H9 (cell line): ENCODE measurements at places on chromosomes 1 and 21. TPM values are rescaled to one million over a fixed set of nuclear protein-coding genes. Genes with fewer than 3 reads are reported as not detected.

- H3K27me3 ChIP-seq, result no peaks in the 10 kb centered on the region
- no peak overlapping the region for H3K4me3 ChIP-seq
- no peaks in the 10 kb centered on the region for H3K4me1 ChIP-seq
- no peaks in the 10 kb centered on the region for H3K36me3 ChIP-seq
- DNase-seq, result no peak
These were observed 33.0 kb upstream of the SIPA1L2 start for GRCh38 chr1:232662910-232663309.

DNA sequence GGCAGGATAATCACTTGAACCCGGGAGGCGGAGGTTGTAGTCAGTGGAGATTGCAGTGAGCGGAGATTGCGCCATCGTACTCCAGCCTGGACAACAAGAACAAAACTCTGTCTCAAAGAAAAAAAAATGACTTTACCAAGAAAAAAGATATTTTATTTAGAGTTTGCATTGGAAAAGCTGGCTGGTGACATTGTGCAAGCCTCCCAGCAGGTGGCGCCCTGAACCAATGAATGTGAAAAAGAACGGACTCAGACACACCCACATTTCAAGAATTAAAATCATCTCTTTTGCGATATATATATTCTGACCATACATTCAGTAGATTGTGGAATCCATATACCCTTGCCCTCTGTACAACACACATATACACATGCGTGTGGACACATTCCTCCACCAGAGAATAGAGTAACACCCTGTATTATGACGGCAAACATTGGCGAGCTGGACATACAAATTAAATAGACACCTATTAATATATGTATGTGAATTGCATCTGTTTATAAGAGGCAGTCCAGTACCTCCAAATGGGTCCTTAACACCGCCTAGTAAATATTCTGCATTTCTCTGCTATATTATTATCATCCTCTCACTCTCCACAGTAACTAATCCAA lies 39.0 kb upstream of the CADM3 start:
- DNase-seq, result peak; percentile 41
- H3K4me1 ChIP-seq, result no peaks in the 10 kb centered on the region
- H3K27ac ChIP-seq, result no peak overlapping the region
- H3K4me3 ChIP-seq, result no peak overlapping the region

DNA sequence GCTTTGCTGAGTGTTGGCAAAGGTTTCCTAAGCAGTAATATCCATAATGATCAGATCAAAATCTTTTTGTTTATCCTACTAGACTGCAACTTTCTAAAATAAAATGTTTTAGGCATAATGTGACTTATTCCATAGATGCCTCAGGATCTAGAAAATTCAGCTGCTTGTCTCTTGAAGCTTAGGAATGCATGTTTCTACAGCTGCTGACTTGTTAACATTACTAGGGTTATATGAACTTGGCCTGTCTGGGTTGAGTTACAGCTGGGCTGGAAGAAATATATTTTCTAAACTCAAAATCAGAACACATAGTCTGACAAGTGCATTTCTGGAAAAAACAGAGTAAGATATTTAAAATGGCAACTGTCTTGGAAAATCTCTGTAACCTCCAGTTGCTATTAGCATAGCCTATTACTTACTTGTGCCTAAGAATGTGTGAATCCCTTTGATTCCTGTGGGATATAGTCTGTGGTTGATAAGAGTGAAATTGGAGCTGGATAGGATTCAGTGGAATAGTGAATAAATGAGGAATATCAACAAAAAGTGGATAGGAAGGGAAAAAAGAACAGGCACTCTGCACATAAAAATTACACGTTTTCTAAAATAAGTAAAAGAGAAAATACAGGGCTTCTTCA lies 61.2 kb downstream of the RGS4 start:
- H3K27ac ChIP-seq, result no peak overlapping the region
- peaks cover 2% of the 10 kb centered on the region; the same call in 1 of the 2 replicates for H3K4me1 ChIP-seq
- H3K27me3 ChIP-seq, result no peaks in the 10 kb centered on the region
- H3K36me3 ChIP-seq, result peaks cover 3% of the 10 kb centered on the region; the same call in 1 of the 3 replicates
- DNase-seq, result no peak

CGN gene
- total RNA-seq, result 29.9 and 30.9 TPM in 2 replicates

DNA sequence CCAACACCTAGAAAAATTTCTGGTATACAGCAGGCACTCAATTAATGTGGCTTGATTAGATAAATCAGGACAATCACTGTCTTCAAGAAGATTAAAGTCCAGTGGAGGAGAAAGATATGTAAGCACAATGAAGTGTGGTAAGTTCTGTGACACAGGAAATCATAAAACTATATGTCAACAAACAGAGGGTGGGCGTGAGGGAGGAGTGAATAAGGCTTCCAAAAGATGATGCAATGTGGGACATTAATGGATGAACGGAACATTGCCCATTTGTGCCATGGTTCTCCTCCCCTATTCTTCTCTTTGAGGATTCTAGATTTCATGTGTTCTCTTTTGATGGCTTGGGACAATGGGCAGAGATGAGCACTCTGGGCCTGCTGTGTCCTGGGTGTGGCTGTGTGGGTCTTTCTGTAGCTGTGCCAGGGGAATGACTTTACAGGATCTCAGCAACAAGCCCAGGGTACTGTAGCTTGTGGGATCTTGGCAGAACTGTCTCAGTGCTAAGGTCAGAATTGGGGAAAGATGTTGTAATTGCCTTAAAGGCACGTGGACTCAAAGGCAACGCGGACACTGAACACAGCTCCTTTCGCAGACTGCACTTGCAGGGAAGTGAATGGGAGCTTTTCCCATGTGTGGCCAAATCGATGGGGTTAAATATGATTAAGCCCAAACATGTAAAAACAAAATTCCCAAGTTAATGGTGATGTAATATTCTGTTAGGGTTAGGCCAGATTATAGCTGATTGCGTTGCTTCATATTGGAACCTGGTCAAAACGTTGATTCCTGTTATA lies 366.9 kb downstream of the TGFB2 start:
- H3K27ac ChIP-seq, result no peak overlapping the region
- no peaks in the 10 kb centered on the region for H3K4me1 ChIP-seq
- no peak overlapping the region for H3K4me3 ChIP-seq
- no peaks in the 10 kb centered on the region for H3K27me3 ChIP-seq
- no peak for DNase-seq

DNA sequence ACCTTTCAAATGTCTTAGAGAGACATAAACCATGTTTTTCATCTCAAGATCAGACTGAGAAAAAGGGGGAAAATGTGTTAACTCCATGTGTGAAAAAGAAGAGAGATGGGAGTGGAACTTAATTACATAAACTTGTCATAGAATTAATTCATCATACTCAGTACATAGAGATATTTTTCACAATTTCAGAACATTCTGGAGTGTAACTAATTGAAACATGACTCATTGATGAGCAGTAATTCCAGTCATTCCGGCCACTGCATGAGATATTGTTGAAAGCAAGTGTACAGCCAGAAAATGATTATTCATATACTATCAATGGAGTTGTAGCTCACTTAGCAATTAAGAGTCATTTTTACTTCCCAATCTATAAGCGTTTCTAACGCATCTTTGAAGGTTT lies 739.3 kb downstream of the LTN1 start:
- H3K4me1 ChIP-seq, result 0 out of 2 replicates have a peak, but pooled peaks cover 2% of the 10 kb centered on the region
- H3K27ac ChIP-seq, result no peak overlapping the region
- no peaks in the 10 kb centered on the region for H3K27me3 ChIP-seq
- H3K36me3 ChIP-seq, result no peaks in the 10 kb centered on the region

GRCh38 chr1:229989591-229990248 lies 77.3 kb upstream of the GALNT2 start:
- no peaks in the 10 kb centered on the region; the same call in 1 of the 2 replicates for H3K4me1 ChIP-seq
- H3K4me3 ChIP-seq, result no peak overlapping the region
- no peak for DNase-seq
- no peaks in the 10 kb centered on the region for H3K27me3 ChIP-seq
- no peak overlapping the region for H3K27ac ChIP-seq
- no peaks in the 10 kb centered on the region for H3K36me3 ChIP-seq

SYTL1 gene
- total RNA-seq, result 12.0 and 13.0 TPM in 2 replicates

DUSP10 gene
- 2.0 and 3.2 TPM in 2 replicates for total RNA-seq

GRCh38 chr1:183711741-183712361 lies 58.7 kb upstream of the APOBEC4 start:
- H3K36me3 ChIP-seq, result no peaks in the 10 kb centered on the region
- no peak for DNase-seq
- no peaks in the 10 kb centered on the region for H3K27me3 ChIP-seq
- H3K4me3 ChIP-seq, result no peak overlapping the region
- no peaks in the 10 kb centered on the region for H3K4me1 ChIP-seq
- H3K27ac ChIP-seq, result no peak overlapping the region

DNA sequence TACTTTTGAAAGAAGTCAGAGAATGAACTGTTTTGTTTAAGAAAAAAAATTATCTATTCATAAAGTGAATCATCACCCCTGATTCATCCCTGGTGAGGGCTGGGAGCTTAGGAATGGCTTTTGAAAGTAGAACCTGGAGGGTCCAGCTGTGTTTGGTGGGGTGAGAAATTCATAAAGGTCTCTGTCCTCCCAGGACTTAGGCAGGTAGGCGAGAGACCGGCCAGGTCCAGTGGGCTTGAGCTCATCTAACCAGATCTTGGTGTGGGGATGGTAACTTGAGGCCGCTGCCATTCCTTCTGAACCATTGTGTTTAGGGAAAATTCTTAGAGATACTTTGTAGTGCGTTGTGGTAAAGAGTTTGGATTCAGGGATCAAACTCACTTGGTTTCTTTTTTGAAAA lies 156.8 kb upstream of the TNR start:
- H3K36me3 ChIP-seq, result peaks cover 2% of the 10 kb centered on the region; the same call in 2 of the 3 replicates
- no peak overlapping the region for H3K4me3 ChIP-seq
- H3K4me1 ChIP-seq, result no peaks in the 10 kb centered on the region
- DNase-seq, result no peak
- H3K27ac ChIP-seq, result no peak overlapping the region

- peaks cover 42% of the 10 kb centered on the region; the same call in 2 of the 3 replicates for H3K36me3 ChIP-seq
- no peak overlapping the region for H3K4me3 ChIP-seq
- no peaks in the 10 kb centered on the region for H3K27me3 ChIP-seq
- no peak for DNase-seq
These were observed 16.3 kb downstream of the POGK start for GRCh38 chr1:166855558-166855957.

DNA sequence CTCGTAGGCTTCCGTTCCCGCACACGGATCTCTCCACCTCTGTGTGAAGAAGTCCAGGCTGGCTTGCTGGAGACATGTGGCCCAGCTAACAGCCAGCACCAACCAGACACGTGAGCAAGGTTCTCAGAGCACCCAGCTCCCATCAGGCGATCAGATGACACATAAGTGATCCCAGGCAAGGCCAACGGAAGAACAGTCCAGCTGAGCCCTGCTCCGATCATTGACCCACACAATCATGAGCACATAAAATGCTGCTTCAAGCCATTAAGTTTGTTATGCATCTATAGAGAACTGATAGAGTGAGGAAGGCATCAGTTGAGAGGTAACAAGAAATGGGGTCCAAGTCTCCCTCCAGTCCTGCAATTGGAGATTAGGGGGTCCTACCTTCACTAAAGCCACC lies 15.4 kb downstream of the C1orf198 start:
- H3K27me3 ChIP-seq, result no peaks in the 10 kb centered on the region
- no peak for DNase-seq
- peaks cover 35% of the 10 kb centered on the region for H3K36me3 ChIP-seq
- no peak overlapping the region for H3K27ac ChIP-seq

- no peaks in the 10 kb centered on the region for H3K36me3 ChIP-seq
- H3K4me3 ChIP-seq, result no peak overlapping the region
- DNase-seq, result peak; percentile 21
These were observed 20.4 kb upstream of the TTC4 start for GRCh38 chr1:54695221-54695620.

LINGO4 gene
- not detected in 2 replicates for total RNA-seq

GRCh38 chr1:43706598-43707189 lies 642 bp upstream of the ST3GAL3 start:
- peak overlapping the region; percentile 92 for H3K4me3 ChIP-seq
- peak; percentile 72 for DNase-seq
- H3K4me1 ChIP-seq, result no peaks in the 10 kb centered on the region; the same call in 1 of the 2 replicates
- no peak overlapping the region for H3K27ac ChIP-seq

RGS13 gene
- not detected in 2 replicates for total RNA-seq

RNF11 gene
- 55.1 and 55.8 TPM in 2 replicates for total RNA-seq

DNA sequence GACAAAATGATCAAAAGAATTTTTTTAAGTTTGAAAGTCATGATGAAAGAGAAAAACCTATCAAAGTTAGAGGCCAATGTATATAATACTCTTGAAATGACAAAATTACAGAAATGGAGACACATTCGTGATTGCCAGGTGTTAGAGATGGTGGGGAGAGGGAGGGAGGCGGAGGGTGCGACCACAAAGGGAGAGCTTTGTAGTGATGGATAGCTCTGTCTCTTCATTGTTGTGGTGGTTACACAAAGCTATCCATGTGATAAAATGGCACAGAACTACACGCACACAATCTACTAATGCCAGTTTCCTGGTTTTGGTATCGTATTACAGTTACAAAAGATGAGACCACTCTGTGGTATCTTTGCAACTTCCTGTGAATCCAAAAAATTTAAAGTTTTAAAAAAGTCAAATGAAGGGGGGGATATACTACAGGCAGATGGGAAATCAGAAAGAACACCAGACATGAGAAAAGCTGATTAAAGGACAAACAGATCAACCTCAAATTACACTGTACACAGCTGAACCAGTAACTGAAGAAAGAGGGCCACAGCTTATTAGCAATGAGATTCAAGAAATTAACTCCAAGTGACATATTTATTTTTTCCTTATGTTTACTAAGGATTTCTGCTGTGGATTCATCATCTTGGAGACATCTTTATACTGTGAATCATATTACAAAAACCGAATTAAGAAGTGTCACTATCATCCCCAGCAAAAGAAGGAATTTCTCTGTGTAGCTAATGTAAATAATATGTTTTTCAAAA lies 199.1 kb downstream of the SLC45A1 start:
- no peaks in the 10 kb centered on the region for H3K27me3 ChIP-seq
- H3K4me3 ChIP-seq, result no peak overlapping the region
- DNase-seq, result no peak
- peaks cover 18% of the 10 kb centered on the region for H3K36me3 ChIP-seq
- H3K4me1 ChIP-seq, result peaks cover 2% of the 10 kb centered on the region; the same call in 1 of the 2 replicates

LIN28A gene
- 1,267 and 1,289 TPM in 2 replicates for total RNA-seq

KRTAP21-2 gene
- not detected in 2 replicates for total RNA-seq

DNA sequence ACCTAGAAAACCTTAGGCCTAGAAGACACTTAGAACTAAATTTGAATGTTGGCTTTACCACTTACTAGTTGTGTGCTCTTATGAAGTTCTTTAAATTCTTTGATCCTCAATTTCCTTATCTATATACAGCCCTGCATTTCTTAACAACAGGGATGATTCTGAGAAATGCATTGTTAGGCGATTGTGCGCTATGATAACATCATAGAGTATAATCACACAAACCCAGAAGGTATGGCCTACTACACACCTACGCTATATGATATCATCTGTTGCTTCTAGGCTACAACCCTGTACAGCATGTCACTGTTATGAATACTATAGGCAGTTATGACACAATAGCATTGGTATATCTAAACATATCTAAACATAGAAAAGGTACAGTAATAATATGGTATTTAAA lies 137.4 kb downstream of the CHD1L start:
- H3K36me3 ChIP-seq, result no peaks in the 10 kb centered on the region
- no peak overlapping the region for H3K27ac ChIP-seq
- H3K27me3 ChIP-seq, result no peaks in the 10 kb centered on the region
- no peaks in the 10 kb centered on the region; the same call in 1 of the 2 replicates for H3K4me1 ChIP-seq

OR6Y1 gene
- total RNA-seq, result not detected in 2 replicates
